CD4-positive, alpha-beta T cell treated with Interferon alpha-2 for 1 hour (primary cell): ENCODE measurements at places on chromosomes 2 and 18.

GRCh38 chr2:1478311-1479305 lies 65.3 kb downstream of the TPO start:
- no peak for DNase-seq

DNA sequence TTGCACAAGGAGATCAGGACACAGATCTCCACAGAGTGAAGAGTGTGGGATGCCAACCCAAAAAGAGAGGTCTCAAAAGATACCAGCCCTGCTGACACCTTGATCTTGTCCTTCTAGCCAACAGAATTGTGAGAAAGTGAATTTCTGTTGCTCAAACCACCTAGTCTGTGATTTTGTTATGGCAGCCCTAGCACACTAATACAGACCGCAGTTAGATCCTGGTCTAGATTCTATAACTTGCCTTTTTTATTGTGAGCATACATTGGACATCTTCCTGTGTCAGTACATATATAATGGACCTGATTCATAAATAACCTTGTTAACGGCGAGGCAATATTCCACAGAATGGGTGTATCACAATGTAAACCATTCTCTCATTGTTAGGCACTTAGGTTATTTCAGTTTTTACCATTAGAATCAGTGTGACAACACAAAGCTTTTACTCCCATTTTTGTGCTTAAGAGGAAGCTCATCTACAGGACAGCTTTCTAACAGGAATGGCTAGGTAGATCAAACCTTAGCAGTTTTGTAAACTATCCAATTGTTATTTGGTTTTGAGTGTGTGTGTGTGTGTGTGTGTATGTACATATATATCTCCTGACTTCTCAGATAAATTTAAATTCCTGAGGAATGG lies 89.0 kb downstream of the ACSL3 start:
- DNase-seq: no peak

DNA sequence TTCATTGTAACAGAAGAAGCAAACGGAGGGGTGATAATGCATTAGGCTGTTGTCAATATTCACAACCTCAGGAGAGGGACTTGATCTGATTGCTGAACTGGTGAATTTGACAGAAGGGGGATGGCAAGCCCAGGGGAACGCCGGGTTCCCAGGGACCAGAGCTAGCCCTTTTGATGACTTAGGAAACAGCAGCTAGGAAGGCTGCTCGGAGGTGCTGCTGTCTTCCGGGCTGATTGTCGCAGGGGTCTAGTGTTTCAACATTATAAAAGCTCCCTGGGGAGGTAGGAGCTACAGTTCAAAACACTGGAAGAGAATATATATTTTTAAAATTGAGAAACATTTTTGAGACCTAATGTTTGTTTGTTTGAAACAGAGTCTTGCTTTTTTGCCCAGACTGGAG lies 47.3 kb downstream of the CD8B2 start:
- no peak for DNase-seq

GRCh38 chr2:161355106-161355505 lies 46.9 kb downstream of the PSMD14 start:
- DNase-seq: no peak

GRCh38 chr2:55843096-55843993 lies 80.2 kb downstream of the EFEMP1 start:
- DNase-seq: no peak

GRCh38 chr2:3182848-3183247 lies 194.8 kb downstream of the EIPR1 start:
- no peak for DNase-seq

- DNase-seq: no peak
These were observed 38.2 kb upstream of the TWSG1 start for GRCh38 chr18:9296233-9297006.

DNA sequence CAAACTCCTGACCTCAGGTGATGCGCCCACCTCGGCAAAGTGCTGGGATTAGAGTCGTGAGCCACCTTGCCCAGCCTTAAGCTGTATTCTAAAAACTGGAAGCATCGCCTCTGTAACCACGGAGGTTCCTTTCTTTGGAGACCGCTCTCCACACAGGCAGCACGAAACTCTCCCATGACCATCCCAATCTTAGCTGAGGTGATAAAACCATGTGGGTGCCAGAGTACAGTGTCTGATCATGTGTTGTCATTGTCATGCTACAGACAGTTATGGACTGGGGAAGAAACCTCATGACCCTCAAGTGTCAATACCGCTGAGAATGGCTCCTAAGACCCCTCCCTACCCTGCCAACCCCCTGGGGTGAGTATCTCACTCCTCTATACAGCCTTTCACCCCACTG lies 41.4 kb upstream of the EPG5 start:
- DNase-seq: no peak

DNA sequence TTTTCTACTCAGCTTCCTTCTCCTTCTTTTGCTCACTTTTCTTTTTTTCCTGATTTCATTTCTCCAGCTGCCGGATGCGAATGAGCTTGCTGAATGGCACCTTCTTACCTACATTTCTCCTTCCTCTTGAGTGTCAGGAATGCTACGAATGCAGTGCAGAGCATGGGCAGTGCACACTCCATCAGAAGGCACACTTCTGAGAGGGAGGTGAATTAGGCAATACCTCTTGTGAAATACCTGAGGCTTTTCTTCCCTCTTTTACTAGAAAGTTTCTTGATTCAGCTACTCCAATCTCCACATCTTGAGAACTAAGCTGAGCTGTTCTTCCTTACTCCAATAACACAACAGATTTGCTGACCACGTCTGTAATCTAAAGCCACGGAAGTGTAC lies 51.1 kb downstream of the PLEKHM3 start:
- DNase-seq: no peak

- no peak for DNase-seq
These were observed 44.5 kb downstream of the PKDCC start for GRCh38 chr2:42092084-42092996.

DNA sequence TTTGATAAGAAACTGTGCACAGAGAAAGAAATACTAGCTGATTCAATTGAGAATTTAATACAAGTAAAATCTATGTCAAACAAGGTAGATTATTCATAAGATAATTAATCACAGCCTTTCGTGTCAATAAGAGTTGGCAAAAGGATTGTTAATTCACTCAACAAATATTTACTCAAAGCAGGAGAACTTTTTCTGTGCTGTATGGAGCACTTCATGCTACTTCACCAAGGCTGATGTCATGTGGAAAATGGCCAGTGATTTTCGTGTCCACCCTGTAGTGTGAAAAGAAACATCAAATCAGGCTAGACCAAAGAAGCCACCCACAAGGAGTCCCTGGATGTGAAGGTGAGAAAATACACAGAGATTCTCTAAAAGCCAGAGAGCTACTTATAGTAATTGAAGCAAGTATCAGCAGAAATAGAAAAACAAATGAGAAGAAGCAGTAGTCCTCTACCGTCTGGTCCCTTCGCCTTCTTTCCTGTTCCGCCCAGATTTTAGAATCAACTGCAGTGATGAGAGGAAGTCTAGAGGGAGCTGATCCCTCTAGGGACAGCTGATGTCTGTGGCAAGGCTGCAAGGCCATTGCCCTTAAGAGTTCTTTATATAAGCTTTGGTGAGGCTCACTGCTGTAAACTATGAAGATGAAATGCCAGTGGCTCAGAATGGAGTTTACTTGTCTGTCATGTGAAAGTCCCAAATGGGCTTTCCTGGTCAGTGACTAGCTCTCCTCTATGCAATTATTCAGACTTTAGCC lies 201.3 kb upstream of the APCDD1 start:
- no peak for DNase-seq

- DNase-seq: no peak
These were observed 29.9 kb upstream of the ADAM17 start for GRCh38 chr2:9585486-9585885.
